ENCODE measurements at places on chromosomes 3 and 15.

DNA sequence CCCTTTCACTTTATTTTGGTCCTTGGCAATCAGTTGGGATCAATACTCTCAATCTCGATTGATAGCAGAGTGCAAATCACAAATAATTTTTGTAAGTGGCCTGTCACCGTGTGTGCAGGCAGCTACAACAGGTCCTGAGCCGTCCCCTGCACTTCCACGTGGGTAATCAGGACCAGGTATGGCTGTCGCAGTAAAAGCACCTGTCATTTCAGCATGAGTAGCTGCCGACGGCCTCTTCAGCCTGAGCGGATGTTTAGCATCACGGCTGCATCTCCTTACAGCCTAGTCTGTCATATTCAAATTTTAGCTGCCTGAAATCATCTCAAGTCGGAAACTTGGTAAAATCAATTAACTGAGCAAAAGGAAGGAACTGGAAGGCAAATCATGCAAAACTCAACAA is 53.0 kb upstream of the FOXP1 start:
- DNase-seq = no peak

DNA sequence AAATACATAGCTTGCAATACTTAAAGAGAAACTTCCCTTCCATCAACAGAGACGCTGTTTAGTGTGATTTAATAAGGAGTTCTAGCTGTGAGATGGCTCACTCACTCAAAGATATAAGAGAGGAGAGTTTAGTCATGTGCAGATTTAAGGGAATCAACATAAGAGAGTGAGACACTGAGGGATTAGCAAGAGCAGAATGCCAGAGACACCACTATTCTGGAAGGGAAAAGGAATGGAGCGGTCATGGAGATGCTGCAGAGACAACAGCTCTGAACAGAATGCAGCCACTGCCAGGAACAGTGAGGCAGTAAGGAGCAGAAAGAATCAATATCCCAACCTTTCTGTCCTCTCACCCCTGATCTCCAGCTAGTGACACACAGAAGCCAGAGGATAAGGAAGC is 248.8 kb downstream of the MBNL1 start:
- DNase-seq = no peak

GRCh38 chr3:187522293-187522692 is 147.9 kb downstream of the SST start:
- DNase-seq = no peak

GRCh38 chr3:72720566-72720965 is 127.7 kb downstream of the SHQ1 start:
- no peak for DNase-seq
